ENCODE measurements at places on chromosomes 6 and 20. TPM values are rescaled to one million over a fixed set of nuclear protein-coding genes. Genes with fewer than 3 reads are reported as not detected.

- no peaks in the 10 kb centered on the region for H3K4me1 ChIP-seq
- no peaks in the 10 kb centered on the region for H3K27me3 ChIP-seq
- no peaks in the 10 kb centered on the region for H3K36me3 ChIP-seq
- no peak overlapping the region for H3K27ac ChIP-seq
- no peak for DNase-seq
- no peak overlapping the region for H3K4me3 ChIP-seq
Observed at GRCh38 chr20:18808712-18809111, 4.9 kb upstream of the SCP2D1 start.

DNA sequence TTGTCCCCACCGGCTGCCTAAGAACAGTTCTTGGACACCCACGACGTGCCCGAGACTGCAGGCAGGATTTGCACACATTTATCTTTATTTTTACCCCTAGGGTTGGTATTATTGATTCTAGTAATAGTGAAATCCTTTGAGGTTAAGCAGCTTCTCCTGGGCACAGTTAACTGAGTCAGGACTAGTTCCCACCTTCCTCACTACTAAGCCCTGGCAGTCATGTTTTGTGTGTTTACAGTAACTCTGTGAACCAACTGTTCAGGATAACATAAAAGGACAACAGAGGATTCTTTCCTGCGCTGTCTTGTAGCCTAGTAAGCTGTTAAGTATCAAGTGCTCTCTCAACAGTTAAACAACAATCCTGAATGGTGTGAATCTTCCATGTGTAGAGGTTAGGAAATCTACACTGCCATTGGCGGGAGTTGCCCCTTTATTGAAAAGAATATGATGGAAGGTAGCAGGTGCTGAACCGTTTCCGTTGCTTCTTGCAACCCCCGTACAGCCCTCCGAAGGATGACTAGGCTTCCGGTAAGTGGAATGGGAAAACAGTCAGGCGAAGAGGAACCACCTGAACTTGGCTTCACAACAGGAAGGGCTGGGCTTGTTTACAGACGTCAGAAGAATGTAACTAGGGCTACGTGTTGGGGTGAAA, 979 bp upstream of the SOD2 start:
- H3K27me3 ChIP-seq, result no peaks in the 10 kb centered on the region
- peaks cover 32% of the 10 kb centered on the region for H3K36me3 ChIP-seq
- peak overlapping the region; percentile 98 for H3K27ac ChIP-seq
- peaks cover 25% of the 10 kb centered on the region for H3K4me1 ChIP-seq

- no peaks in the 10 kb centered on the region for H3K36me3 ChIP-seq
- H3K27me3 ChIP-seq, result peaks cover 49% of the 10 kb centered on the region
- no peaks in the 10 kb centered on the region for H3K4me1 ChIP-seq
- no peak for DNase-seq
- no peak overlapping the region for H3K4me3 ChIP-seq
Observed at GRCh38 chr20:49381558-49382493, 100.6 kb downstream of the KCNB1 start.

GRCh38 chr6:165167861-165168260, 141.5 kb downstream of the C6orf118 start:
- no peak for DNase-seq
- H3K27me3 ChIP-seq, result no peaks in the 10 kb centered on the region
- H3K27ac ChIP-seq, result no peak overlapping the region

DNA sequence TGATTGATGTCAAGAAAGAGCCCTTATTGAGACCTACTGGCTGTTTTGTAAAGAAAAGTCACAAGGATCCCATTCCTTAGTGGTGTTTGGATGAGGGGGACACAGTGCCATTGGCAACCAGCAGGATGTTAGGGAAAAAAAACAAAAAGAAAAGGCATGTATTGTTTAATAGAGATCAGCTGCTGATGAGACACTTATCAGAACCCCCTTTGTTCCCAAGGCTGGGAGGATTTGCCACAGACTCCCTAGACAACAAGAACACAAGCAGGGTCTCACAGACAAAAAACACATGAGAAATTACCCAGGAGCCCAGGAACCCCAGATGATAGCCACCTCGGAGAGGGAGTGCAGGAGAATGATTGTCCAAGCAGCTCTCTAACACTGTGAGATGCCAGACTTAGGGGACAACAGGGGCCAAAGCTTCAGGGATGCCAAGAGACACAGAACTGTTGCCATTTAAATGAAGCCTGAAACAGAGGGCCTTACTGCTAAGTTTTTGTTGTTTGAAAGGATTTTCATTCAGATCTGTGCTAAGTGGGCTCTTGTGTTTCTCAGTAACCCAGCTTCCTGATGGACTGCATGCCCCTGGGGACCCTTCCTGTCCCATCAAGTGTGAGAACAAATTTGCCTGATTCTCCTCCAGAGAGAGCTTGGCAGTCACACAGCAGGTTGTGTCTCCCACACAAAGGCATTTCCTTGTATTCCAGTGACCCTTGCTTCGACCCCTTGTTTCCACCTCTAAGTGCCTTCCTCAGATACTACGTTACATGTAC, 48.7 kb upstream of the HEY2 start:
- H3K36me3 ChIP-seq, result no peaks in the 10 kb centered on the region
- H3K4me3 ChIP-seq, result no peak overlapping the region
- DNase-seq, result no peak
- H3K4me1 ChIP-seq, result no peaks in the 10 kb centered on the region

GRCh38 chr6:35543459-35544193, 30.9 kb upstream of the TULP1 start:
- no peak for DNase-seq
- H3K4me1 ChIP-seq, result no peaks in the 10 kb centered on the region
- no peaks in the 10 kb centered on the region for H3K36me3 ChIP-seq
- no peak overlapping the region for H3K4me3 ChIP-seq
- no peak overlapping the region for H3K27ac ChIP-seq

GRCh38 chr6:27237089-27237803, 10.3 kb upstream of the PRSS16 start:
- peak overlapping the region; percentile 49 for H3K27ac ChIP-seq
- peaks cover 8% of the 10 kb centered on the region for H3K4me1 ChIP-seq
- H3K36me3 ChIP-seq, result no peaks in the 10 kb centered on the region
- peak overlapping the region; percentile 20 for H3K4me3 ChIP-seq

DNA sequence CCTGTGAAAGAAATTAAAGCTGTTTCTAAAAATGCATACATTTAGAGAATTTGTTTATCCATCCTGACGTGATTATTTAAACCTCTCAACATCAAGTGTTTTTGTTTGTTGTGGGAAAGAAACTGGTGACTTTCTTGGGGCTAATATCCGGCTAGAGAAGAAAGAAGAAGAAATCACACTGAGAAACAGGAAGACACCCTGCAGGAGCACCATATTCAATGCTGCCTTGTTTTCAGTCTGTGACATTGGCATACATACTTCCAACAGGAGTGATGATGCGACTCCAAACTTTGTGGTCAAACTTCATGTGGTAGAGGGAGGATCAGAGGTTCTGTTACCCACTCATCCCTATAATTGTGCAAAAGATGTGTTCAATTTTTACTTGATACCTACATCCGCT, 997.6 kb upstream of the CITED2 start:
- no peak overlapping the region for H3K4me3 ChIP-seq
- no peak overlapping the region for H3K27ac ChIP-seq
- DNase-seq, result no peak
- H3K36me3 ChIP-seq, result no peaks in the 10 kb centered on the region
- no peaks in the 10 kb centered on the region for H3K27me3 ChIP-seq

- no peak overlapping the region for H3K4me3 ChIP-seq
- H3K27me3 ChIP-seq, result no peaks in the 10 kb centered on the region
- H3K4me1 ChIP-seq, result peaks cover 28% of the 10 kb centered on the region
- H3K36me3 ChIP-seq, result no peaks in the 10 kb centered on the region
- H3K27ac ChIP-seq, result no peak overlapping the region
Observed at GRCh38 chr6:15061180-15061641, 184.7 kb upstream of the JARID2 start.

DNA sequence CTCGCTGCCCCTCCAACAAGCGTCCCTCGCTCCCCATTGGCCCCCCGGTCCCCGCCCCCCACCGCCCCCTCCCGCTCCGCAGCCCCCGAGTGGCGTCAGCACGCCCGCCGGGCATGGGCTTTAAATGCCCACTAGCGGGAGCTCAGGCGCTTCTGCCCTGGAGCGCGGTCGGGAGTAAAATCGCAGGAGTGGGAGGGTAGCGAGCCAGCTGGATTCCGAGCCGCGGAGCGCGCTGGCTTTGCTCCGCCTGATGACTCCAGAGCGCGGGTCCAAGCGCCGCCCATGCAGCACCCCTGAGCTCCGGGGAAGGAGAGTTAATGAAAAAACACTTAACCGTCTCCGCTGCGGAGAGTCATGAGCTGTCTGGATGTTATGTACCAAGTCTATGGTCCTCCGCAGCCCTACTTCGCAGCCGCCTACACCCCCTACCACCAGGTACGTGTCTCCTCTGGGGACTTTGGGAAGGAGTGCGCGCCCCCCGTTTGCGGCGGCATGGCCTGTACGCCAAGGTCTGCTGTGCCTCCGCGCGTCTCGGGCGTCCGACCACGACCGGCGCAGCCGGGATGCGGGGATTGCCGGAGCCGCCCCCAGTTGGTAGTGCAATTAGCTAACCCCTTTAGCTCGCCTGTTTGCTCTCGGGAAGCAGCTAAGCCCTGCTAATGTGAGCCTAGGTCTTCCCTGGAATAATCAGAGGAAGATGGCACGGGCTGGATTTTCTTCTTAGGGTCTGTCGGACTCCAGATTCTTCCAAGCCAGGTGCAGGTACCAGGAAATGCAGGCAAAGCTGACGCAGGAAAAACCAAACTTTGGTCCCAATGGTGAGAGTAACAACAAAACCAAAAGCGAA, at the start of gene VGLL2:
Gene VGLL2, plus strand, starts transcription at position 149 of the 847 bp plus-strand sequence. Its CDS starts 206 bp downstream, at position 355.
- DNase-seq, result no peak
- H3K4me1 ChIP-seq, result no peaks in the 10 kb centered on the region
- no peaks in the 10 kb centered on the region for H3K36me3 ChIP-seq

GRCh38 chr6:12275107-12275506, 15.1 kb upstream of the EDN1 start:
- DNase-seq, result no peak
- peaks cover 4% of the 10 kb centered on the region for H3K27me3 ChIP-seq
- no peaks in the 10 kb centered on the region for H3K4me1 ChIP-seq
- no peak overlapping the region for H3K27ac ChIP-seq

C20orf202 gene
- not detected for total RNA-seq

VNN1 gene
- total RNA-seq, result not detected

MAVS gene
- total RNA-seq, result 22.0 TPM

HLA-DMB gene
- total RNA-seq, result 0.18 TPM
